ENCODE measurements at places on chromosomes 6 and 20.

GRCh38 chr6:108341372-108341771 lies 46.5 kb downstream of the AFG1L start:
- no peak for DNase-seq

DNA sequence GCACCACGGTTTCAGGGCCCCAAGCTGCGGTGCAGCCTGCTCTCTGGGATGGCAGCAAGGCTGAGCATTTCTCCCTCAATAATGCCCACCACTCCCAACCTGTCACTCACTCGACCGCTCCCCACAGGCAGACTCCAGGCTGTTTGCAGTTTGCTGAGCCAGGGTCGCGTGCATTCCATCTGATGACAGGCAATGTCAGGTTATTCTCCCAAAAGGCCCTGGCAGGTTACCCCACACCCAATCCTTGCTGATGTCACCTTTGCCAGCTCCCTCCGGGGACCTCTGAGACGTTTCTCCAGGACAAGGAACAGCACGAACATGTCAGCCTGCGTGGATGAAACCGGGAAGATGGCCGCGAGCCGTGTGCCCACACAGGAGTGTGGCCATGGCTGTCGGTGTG lies 7.1 kb upstream of the SLCO4A1 start:
- no peak for DNase-seq

GRCh38 chr6:70547313-70547712 lies 19.4 kb upstream of the SDHAF4 start:
- DNase-seq = no peak

- DNase-seq = no peak
Observed at GRCh38 chr6:163487606-163488005, 73.1 kb downstream of the QKI start.

GRCh38 chr20:46293084-46293483 lies 15.2 kb downstream of the CDH22 start:
- DNase-seq = no peak

- no peak for DNase-seq
Observed at GRCh38 chr6:43172104-43173007, 1.3 kb downstream of the SRF start.

- no peak for DNase-seq
Observed at GRCh38 chr20:62139636-62140035, 3.6 kb downstream of the PSMA7 start.

GRCh38 chr20:58981628-58982364 lies 740 bp downstream of the NELFCD start:
- no peak for DNase-seq

GRCh38 chr6:34656378-34657036 lies 40.1 kb downstream of the ILRUN start:
- no peak for DNase-seq

- DNase-seq = no peak
Observed at GRCh38 chr6:23011615-23012014, 442.2 kb downstream of the HDGFL1 start.

Measured in amniotic stem cell (primary cell).